A172 (cell line): ENCODE measurements at places on chromosomes 2 and 18. TPM values are rescaled to one million over a fixed set of nuclear protein-coding genes. Genes with fewer than 3 reads are reported as not detected.

DNA sequence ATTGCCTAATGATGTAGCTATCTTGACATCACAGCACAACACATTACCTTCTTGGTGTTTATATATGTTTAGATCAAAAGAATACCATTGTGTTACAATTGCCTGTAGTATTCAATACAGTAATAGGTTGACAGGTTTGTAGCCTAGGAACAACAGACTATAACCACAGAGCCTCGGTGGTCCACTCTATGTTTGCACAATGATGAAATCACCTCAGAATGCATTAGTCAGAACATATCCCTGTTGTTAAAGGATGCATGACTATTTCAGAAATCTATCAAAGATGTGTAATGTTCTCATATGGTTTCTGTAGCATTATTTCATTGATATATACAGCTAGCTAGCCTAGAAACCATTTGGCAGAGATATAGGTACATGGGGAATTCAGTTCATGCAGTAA, 8.9 kb downstream of the METTL5 start:
- DNase-seq = peak; percentile 69

- DNase-seq = no peak
Observed at GRCh38 chr18:44917216-44918141, 236.8 kb downstream of the SETBP1 start.

METTL21A gene
- 62.9 and 67.6 TPM in 2 replicates for total RNA-seq

- peak; percentile 44 for DNase-seq
Observed at GRCh38 chr2:6310256-6311215, 555.2 kb downstream of the CMPK2 start.

ILKAP gene
- total RNA-seq = 21.2 and 22.2 TPM in 2 replicates

GRCh38 chr2:43838560-43839267, at the start of the genes ABCG5 and ABCG8:
Gene ABCG5 (minus strand): TSS chr2:43838839. CDS start chr2:43838679, 160 bp downstream.
Gene ABCG8 (plus strand): TSS chr2:43838971. CDS start chr2:43839054, 83 bp downstream.
- no peak for DNase-seq
